Common myeloid progenitor, CD34-positive (primary cell): ENCODE measurements at places on chromosomes 1 and 21.

GRCh38 chr1:109890115-109890953, 20.3 kb upstream of the CSF1 start:
- no peak for DNase-seq

GRCh38 chr1:172266528-172267174, 153.8 kb upstream of the C1orf105 start:
- DNase-seq, result no peak

DNA sequence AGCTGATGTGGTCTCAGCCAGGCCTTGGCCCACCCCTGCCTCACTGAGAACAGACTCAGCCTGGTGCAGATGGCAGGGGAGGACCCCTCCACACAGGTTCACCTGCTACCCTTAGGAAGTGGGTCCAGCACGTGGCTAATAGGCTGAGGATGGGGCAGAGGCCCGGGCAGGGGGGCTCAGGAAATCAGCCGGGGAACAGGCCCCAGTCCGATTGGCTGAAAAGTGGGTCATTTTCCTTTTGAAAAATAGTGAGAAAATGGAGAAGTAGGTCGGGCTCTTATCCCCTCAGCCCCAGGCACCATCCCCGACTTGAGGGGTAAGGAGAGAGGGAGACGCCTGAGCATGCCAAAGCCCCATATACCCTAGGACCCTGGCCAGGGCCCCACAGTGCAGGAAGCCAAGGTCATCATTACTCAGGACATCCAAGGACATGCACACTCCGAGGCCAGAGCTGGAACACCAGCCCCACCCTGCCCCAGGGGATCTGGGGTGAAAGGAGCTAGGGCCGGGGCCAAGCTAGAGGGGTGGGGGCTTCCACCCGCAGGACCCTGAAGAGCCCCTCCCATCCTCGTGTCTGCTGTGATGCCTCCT, 11.0 kb downstream of the DLGAP3 start:
- DNase-seq, result peak; percentile 15

DNA sequence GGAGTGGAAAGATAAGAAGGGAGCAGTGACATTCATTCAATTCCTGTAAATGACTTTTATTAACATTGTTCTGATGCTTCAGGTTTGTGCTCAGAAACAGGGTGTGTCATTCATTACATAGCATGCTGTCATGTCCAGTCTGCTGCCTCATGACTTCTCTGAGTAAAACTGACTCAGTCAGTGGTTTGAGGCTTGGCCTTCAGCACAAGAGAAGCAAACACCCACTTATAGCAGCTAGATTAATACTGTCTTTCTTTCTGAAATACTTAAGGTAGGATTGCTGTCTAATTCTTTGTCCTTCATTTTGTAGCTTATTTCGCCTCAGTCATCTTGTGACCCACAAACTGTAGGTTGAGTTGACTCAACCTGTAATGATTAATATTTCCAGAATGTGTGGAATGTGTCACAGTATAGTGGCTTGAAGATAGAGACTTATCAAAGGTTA, 32.9 kb downstream of the RASAL2 start:
- no peak for DNase-seq

DNA sequence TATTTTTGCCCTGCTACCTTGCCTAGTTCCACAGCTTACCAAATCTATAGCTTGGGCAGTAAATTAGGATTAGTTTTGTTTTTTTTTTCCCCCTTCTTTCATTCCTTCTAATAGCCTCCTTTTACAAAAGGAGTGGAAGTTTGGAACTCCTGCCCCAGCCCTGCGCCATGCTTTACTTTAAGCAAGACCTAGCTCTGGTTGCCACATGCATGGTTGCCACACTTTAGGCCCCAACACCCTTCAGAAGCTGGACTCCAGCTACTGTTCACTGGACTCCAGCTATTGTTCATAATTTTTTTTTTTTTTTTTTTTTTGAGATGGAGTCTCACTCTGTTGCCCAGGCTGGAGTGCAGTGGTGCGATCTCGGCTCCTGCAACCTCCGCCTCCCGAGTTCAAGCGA, 115.8 kb downstream of the NR5A2 start:
- DNase-seq, result no peak

DNA sequence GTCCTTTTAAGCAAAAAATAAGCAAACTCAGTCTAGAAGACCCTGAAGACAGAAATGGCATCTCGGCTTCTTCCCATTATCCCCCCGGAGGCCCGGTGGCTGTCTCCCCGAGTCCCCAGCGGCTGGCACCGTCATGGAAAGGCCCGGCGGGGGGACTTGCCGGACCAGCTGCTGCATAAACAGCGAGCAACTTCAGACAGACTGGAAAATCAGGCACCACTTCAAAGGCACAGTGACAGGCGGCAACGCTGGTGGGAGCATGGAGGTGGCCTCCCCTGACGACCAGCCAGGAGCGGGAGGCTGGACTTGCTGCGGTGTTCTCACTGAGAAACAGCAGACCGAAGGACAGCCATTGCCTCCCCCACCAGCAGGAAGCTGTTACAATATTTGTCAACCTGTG, 18.4 kb upstream of the C1QA start:
- no peak for DNase-seq

GRCh38 chr21:33026443-33026858, 716 bp downstream of the OLIG2 start:
- DNase-seq, result no peak

DNA sequence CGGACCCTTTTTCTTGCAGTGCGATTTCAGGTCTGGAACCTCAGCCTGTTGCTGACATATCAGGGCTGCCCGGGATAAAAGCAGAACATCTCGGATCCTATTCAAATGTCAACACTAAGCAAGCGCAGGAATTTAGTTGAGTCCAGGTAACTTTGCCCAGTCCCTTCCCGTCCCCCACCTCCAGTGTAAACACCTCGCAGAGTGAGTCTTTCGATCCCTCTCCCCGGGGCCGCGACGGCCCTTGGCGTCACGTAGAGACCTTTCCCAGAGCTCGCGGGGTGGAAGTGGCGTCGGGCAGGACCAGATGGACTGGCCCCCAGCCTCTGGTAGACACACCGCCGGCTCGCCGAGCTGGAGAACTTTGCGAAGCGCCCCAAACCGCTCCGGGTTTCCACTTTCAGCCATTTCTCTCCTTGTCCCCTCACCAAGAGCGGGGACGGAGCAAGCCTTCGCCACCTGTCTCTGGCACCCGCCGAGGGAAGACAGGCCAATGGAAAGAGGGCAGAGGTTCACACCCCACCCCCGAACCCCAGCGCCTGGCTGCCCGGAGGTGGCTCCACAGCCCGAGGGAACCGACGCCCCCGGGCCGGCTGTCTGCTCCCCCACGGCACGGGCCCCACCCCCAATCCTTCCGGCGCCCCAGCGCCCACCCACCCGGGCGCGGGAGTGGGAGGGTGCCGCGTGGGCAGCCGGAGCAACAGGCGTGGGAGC, 570 bp downstream of the KCND3 start:
- no peak for DNase-seq

GRCh38 chr1:199177241-199177640, 538.4 kb downstream of the PTPRC start:
- no peak for DNase-seq

DNA sequence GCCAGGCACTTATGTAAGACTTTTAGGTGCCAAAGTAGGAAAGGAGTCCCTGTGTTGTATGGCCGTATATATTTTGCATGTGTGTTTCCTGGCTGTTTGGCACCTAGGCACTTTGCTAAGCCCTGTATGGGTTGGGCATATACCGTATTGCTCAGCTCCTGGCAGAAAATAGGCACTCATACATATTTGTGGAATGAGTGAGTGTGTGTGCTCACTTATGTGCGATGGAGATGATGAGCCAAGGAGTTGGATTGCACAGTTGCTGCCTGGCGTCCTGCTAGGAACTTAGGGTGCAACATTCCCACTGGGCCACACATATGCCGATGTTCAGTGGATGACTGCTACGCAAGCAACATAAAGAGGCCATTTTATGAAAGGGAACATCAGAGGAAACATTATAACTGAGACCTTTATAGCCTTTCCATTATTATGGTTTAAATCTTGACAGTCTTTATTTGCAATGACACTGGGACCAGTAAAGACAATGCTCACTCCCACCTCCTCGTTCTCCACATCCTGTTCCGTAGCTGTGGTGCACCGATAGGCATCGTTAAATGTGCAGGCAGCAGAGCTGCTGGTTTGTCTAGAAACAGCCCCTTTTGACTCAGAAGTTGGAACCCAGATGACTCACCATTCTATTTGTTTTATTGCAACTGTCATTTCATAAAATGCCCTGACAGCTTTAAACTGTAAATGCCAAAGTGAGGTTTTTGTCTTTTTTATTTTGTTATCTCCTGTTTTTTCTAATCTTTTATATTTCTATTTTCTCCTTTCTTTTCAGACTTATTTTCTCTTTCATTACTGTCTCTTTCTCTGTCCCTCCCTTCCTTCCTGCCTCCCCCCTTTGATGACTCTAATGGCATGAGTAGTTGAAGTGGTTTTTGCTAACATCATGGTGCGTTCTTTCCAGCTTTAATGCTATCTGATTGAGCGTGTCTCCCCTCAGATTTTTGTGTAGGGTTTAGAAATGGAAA, 36.1 kb downstream of the PEX14 start:
- peak; percentile 94 for DNase-seq

- DNase-seq, result no peak
These were observed 84.3 kb upstream of the VAV3 start for GRCh38 chr1:108049178-108049819.

DNA sequence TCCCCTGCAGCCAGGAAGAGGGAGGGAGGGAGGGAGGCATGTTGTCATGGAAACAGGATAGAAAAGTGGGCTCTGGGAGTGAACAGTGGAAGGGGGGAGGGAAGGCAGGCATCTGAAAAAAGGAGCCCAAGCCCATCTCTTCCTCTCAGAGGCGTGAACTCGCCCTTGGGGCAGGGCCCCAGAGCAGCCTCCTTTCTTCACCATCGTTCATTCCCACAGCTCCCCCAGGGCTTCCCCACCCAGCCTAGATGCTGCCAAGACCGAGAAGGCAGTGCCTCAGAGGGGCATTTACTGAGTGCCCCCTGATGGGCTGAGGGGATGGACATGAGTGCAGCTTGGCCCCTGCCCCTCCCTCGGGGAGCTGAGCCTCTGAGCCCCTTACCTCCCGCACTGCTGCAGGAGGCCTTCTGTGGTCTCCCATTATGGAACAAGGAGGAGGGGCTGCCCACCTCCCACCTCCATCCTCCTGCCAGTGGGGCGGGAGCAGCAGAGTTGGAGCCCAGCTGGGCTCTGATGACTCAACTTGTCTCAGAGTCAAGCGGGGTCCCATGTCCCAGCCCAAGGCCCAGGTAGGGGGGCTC, 39.1 kb upstream of the KIF21B start:
- DNase-seq, result no peak

- peak; percentile 82 for DNase-seq
These were observed at the start of gene YIPF1 for GRCh38 chr1:53889304-53890298. Gene YIPF1, minus strand, starts transcription at chr1:53889797. Its CDS starts 860 bp downstream, at chr1:53888937.

DNA sequence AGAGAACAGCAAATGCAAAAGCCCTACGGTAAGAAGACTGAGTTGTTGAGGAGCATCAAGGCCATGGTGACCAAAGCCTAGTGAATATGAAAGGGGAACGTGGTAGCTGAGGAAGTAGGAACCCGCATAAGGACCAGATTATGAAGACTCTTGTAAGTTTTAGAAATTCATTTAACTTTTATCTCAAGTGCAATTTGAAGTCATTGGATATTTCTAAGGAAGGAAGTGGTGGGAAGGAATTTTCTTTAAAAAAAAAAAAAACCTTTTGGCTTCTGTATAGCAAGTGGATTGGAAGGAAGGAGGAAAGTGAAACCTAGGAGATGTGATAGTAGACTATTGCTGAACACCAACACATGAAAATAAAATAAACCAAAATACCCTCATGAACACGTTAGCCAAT, 119.0 kb downstream of the TNFSF18 start:
- no peak for DNase-seq

- no peak for DNase-seq
These were observed 3.2 kb upstream of the IKBKE start for GRCh38 chr1:206466840-206467649.

- no peak for DNase-seq
These were observed 16.8 kb upstream of the FMN2 start for GRCh38 chr1:240074908-240075307.

- no peak for DNase-seq
These were observed 316.4 kb upstream of the ADGRL2 start for GRCh38 chr1:81484284-81484683.

DNA sequence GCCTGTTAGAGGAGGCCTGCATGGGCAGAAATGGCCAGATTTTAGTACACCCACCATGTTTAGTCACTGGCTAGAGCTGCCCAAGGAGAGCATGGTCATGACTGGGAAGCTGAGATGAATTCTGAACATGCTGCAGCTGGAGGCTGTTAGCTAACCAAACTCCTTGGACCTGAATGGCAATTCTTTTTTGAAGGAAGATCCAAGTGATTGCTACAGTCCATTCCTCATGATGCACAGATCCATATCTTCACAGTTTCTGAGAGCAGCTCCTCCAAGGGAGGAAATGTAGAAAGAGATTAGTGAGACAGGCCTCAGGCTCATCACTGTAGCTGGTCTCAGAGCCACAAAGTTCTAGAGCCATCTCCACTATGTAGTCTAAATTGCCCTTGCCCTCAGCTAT, 11.1 kb downstream of the ZFYVE9 start:
- no peak for DNase-seq

- DNase-seq, result no peak
These were observed 36.1 kb upstream of the ZC3H12A start for GRCh38 chr1:37438037-37438868.

GRCh38 chr1:47374501-47374900, 40.9 kb downstream of the CMPK1 start:
- no peak for DNase-seq

DNA sequence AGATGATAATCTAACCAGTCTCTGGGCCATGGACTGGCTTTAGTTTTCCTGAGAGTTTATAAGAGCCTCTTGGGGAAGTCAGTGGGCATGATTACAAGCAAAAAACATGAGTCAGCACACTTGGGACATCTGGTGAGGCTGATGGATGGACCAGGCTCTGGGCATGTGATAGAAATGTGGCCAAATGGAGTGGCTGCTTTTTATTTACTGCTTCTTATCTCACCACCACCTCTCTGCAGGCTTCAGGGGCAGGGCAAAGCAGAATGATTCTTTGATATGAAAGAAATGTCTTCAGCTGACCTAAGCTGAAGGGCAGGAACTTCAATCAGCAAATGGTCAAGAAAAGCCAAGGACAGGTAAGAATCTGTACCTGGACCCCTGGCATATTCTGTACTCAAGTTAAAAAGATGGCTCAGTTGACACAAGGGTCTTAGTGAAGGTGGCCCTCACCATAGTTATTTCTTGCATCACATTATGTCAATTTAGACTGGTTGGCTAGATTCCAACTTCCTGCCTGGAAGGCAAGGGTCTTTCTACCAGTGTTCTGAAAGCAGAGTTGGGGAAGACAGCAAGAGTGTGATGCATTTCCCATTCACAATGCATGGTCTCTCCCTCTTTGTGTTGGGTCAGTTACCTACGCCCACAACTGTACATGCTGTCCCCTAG, 162.8 kb downstream of the FASLG start:
- peak; percentile 89 for DNase-seq

- peak; percentile 16 for DNase-seq
These were observed 187.4 kb upstream of the ATP1B1 start for GRCh38 chr1:168918860-168919741.

- no peak for DNase-seq
These were observed 69.5 kb downstream of the GRIK3 start for GRCh38 chr1:36964830-36965229.

GRCh38 chr21:32516756-32517649, 68.3 kb downstream of the TCP10L start:
- DNase-seq, result peak; percentile 59

GRCh38 chr1:9593147-9593491, 4.4 kb downstream of the TMEM201 start:
- DNase-seq, result no peak

GRCh38 chr1:98205291-98206017, 284.6 kb upstream of the DPYD start:
- peak; percentile 2 for DNase-seq

- no peak for DNase-seq
These were observed 85.5 kb downstream of the CAMK2N1 start for GRCh38 chr1:20400341-20401177.
